Activated effector memory CD4-positive, alpha-beta T cell treated with anti-CD3 and anti-CD28 coated beads, Interleukin-2, amount 50 U/mL, for 16 hours (primary cell): ENCODE measurements at places on chromosomes 12 and 14.

DNA sequence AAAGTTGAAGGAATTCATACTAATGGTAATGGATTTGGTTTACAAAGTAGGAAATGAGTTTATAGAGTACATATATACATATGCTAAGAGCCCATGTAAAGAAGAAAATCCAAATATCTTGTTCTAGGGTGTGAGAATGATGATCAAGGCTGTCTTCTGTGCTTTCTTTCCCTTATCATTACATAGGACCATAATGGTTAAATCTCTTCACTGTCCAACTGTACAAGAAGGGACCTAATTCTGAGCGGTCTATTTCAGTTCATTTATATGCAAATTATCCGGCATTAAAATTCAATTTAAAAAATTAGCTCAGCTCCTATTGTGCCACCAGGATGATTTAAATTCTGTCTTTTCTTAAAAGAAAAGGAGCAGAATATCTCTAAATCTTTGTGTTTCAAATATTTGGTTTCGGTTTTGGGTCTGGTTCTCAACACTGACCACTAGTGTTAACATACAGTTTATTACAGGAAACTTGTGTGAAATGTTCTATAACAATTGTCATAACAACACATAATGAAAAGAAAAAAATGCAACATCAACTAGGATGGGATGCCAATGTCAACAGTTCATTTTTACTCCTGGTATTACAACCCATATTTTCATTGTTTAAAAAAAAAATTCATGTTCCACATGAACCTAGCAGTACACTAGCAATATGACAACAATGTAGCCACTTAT, 16.8 kb downstream of the OR4K1 start:
- DNase-seq, result no peak

DNA sequence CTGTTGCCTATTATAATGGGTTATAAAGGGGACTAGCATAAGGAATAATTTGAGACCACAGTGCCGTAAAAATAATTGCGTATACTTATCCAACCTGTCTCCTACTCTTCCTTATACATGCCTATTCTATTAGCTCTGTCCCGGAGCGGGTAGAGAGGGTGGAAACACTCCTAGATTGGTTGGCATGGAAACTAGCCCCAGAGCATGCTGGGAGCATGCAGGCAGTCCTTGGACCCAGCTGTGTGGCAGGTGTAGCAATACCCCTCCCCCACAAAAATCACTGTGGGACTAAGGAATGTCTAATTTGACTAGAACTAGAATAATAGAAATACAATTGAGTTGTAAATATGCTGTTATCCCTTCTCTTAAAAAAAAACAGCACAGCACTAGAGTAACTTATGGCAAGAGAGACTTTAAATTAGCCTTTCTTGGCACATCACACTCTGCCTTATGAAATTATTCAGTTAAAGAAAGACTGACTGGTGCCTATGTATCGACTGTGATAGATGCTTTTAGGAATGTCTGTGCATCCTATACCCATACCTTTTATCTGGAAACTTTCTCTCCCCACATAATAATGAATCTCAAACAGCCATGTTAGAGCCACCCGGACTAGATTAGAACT, 244.0 kb upstream of the DAAM1 start:
- DNase-seq, result no peak

DNA sequence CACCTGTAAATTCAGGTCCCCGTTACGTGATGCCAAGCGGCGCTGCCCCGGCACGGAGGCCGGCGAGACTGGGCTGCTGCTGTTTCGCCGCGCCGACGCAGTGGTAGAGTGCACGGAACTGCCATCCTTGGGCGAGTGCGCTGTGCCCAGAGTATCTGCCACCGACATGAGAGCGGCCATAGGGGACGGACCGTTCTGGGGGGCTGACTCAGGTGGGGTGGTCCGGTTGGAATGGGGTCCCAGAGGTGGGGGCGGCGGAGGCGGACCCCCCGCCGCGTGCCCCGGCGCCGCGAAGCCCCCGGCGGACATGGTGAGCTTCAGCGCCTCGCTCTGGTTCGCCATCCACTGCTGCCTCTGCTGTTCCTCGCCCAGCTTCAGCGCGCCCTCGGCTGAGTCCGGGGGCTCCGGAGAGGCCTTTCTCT, 2.8 kb downstream of the IRF2BPL start:
- no peak for DNase-seq

- peak; percentile 71 for DNase-seq
Measured at GRCh38 chr14:24398653-24399446, at the start of gene NYNRIN. Gene NYNRIN (plus strand): TSS chr14:24399003. CDS start chr14:24399247, 244 bp downstream.

DNA sequence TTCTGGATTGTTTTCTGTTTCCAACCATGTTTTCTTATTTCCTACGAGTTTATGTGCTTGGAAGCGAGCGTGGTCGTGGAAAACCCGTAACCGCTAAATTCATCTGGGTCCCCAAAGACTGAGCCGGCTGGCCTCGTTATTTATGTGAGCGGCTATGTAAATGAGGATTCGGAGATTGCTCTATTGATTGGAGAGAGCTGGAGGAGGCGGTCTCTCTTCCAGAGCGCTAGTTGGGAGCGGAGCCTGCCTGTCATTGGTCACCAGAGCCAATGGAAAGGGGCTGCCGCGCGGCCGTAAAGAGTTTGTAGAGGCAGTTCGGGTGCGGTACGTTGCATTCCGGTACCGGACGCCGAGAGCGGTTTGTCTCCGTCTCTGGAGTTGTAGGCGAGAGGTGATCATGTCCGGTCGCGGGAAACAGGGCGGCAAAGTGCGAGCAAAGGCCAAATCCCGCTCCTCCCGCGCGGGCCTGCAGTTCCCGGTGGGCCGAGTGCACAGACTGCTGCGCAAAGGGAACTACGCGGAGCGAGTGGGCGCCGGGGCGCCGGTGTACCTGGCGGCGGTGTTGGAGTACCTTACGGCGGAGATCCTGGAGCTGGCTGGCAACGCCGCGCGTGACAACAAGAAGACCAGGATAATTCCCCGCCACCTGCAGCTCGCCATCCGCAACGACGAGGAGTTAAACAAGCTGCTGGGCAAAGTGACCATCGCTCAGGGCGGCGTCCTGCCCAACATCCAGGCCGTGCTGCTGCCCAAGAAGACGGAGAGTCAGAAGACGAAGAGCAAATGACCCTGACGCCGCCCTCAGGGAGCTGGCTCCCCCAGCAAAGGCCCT, 29.0 kb downstream of the WBP11 start:
- DNase-seq, result peak; percentile 95

DNA sequence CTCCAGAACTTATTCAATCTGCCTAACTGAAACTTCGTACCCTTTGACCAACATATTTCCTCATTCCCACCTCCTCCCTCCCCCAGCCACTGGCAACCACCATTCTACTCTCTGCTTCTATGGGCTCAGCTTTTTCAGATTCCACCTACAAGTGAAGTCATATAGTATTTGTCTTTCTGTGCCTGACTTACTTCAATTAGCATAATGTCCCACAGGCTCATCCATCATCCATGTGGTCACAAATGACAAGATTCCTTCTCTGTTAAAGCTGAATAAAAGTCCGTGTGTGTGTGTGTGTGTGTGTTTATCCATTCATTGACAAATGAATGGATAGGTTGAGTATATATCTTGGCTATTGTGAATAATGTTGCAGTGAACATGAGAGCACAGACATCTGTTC, 1.3 kb upstream of the C14orf39 start:
- DNase-seq, result no peak

DNA sequence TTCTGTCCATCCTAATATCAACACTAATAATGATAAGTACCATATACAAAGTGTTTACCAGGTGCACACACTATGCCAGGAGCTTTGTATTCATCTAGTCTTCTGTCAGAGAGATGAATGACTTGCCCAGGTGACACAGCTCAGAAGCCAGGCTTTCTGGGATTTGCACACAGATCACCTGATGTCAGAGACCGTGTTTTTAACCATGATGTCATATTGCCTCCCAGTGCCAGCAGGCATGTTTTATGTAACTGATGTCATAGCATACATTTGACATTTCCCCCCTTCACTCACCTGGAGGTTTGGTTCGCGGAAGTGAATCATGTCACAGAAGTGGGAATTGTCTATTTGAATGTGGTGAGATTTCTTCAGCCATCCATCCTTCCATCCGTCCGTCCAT, 5.7 kb downstream of the WSCD2 start:
- DNase-seq, result no peak

DNA sequence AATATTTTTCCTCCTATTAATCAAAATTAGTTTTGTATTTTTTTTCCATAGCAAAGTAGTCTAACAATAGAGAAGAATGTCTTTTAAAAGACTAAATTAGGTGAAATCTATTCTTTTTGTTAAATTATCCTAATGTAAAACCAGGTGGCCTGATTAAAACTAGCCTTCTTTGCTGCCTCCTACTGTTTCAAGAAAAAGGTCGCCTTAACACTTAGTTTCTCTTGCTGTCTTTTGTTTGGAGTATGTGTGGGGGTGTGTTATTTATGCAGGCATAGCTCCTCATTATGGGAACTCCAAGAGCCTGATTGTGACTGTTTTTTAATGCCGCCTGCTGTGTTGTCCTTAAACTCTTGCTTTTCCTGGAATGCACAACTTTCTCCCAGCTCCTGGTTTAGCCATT, 855.3 kb downstream of the DIO2 start:
- no peak for DNase-seq

- DNase-seq, result no peak
Measured at GRCh38 chr14:37597538-37597913, 2.1 kb downstream of the TTC6 start.

GRCh38 chr12:27185234-27186021, 58.7 kb upstream of the STK38L start:
- DNase-seq, result peak; percentile 66

DNA sequence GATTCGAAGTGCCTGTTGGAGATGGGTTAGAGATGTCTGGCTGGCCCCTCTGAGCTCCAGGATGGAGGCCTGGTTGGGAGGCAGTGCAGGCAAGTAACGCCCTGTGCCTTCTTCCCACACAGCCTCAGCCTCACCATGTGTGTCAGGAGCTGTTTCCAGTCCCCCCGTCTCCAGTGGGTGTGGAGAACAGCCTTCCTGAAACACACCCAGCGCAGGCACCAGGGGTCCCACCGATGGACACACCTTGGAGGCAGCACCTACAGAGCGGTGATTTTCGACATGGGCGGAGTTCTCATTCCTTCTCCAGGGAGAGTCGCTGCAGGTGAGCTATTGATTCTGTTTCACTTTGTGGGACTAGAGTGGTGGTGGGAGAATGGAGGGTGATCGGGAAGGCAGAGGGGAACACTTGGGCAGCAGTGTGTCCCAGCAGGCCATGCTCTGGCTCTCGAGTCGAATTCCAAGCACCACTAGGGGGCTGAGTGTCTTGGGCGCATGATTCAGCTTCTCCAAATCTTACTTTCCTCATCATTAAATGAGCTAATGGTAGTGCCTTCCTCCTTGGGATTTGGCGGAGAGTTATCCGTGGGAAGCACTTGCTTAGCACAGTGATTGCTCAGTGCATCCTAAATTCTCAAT, 6.8 kb downstream of the ACAD10 start:
- DNase-seq, result no peak

GRCh38 chr12:120784804-120785203, 59.2 kb downstream of the ACADS start:
- DNase-seq, result no peak

DNA sequence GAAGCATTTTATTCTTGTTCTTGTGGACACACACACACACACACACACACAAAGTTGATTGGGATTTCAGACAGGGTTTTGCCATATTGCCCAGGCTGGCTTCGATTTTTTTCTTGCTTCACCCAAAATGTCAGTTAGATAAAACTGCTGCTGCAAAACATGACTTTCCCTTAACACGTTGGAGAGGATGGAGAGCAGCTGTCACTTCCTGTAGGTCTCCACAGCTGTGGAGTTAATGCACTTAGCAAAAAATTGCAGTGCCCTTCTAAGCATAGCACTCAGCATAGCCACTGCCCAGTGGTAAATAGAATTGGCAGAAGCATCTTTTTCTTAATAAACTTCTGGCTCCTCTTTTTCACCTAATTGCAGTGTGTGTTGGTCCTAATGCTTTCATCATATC, 54.5 kb downstream of the PDZRN4 start:
- no peak for DNase-seq

GRCh38 chr12:131436922-131437705, 273.8 kb upstream of the SFSWAP start:
- no peak for DNase-seq

DNA sequence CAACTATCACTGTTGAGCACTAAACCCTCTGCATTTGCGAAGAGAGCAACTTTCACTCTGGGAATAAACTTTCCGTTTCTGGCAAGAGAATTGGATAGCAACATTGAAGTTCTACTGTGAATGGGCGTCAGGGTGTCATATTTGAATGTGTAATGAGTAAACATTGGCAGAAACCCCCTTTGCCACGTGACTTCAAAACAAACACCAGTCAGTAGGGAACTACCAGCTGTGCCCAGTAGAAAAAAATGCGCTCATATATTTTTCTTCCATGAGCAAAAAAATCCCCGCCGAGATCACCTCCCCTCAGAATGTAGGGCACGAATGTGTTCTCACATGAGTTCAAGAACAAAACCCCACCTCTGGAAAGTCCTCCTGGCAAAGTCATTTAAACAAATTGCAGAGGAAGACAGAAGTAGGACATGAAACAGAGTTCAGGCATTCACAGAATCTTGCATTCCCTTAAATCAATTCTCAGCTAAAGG, 80.6 kb downstream of the BTG1 start:
- DNase-seq, result peak; percentile 75

GRCh38 chr14:93316716-93317115, 16.1 kb downstream of the BTBD7 start:
- DNase-seq, result no peak

DNA sequence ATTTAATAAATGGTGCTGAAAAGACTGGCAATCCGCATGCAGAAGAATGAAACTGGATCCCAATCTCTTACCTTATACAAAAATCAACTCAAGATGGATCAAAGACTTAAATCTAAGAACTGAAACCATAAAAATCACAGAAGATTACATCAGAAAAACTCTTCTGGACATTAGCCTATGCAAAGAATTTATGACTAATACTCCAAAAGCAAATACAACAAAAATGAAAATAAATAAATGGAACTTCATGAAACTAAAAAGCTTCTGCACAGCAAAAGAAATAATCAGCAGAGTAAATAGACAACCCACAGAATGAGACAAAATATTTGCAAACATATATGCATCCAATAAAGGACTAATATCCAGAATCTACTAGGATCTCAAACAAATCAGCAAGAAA, 14.3 kb upstream of the CLEC1A start:
- no peak for DNase-seq

- no peak for DNase-seq
Measured at GRCh38 chr12:45379261-45379660, 163.4 kb downstream of the ANO6 start.

DNA sequence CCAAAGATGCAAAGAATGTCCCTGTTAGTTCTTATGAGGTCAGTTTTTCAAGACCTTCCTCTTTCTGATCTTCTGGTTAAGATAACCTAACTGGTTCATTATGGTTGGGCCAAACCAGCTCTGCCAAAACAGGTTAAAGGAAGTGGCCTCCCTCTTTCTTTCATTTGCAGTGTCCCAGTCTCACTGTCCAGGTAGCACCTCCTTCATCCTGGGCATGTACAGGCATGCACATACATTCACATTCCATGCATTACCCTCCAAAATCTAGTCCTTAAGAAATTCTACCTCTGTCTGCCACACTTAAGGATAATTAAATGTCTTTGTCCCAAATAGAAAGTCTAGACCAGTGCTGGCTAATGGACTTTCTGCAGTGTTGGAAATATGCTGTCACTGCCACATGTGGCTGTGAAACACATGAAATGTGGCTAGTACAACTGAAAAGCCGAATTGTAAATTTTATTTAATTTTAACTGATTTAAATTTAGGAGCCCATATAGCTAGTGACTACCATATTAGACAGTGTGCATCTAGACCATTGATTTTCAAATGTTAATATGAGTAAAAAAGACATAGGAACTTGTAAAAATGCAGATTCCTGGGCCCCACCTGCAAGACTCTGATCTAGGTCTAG, 169.3 kb downstream of the PCNX1 start:
- no peak for DNase-seq
